ENCODE measurements at places on chromosomes 2 and 18.

DNA sequence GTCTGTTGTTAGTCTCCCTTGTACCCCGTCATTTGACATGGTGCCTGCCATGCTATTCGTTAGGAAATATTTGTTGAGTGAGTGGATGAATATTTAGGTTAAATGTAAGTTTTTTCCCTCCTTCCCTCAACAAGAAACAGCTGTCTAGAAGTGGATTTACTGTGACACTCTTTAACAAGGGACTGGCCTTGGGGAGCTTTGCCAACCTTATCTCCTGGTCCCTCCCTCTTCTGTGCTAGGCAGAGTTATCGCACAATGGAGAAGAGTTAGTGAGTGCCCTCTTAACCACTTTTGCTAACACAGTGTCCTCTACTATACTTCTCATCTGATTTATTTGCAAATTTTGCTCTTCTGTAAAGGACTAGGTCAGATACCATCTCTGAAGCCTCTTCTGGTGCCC, 61.2 kb downstream of the DIS3L2 start:
- DNase-seq, result no peak

DNA sequence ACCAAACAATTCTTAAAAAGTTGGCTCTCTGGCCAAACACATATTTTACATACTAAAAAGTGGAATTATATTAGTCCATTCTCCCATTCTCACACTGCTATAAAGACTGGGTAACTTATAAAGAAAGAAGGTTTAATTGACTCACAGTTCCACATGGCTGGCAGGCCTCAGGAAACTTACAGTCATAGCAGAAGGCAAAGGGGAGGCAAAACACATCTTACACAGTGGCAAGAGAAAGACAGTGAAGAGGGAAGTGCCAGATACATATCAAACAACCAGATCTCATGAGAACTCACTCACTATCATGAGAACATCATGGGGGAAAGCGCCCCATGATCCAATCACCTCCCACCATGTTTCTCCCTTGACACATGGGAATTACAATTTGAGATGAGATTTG, 42.6 kb downstream of the EDAR start:
- DNase-seq, result no peak

- DNase-seq, result no peak
Observed at GRCh38 chr2:241235859-241236593, 47.5 kb downstream of the ANO7 start.

DNA sequence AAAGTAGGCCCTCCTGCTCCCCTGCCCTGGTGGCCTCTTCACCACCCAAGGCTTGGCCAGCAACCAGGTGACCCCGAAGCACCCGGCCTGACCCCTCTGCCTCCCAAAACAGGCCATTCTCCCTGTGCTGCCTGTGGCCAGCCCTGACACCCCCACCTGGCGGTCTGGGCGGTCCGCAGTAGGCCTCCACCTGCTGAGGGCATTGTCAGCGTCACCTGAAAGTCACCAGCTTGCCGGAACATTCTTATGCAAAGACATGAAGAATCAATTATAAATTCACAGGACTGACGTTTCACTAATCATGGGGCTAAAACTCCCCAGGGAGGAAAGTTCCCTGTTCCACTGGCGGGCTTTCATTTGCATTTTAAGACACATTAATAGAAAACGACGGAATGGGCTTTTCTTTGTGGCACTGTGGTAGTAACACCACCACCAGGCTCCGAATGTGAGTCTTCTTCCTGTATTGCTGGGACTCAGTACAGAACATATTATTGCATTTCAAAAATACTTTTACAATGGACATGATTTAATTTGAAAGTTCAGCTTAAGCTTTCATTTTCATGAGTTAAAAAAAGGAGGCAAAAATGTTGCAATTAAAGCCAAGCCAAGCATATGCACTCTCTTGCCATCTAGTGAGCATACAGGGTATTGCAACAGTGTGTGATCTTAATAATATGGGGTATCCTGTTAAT, 57.4 kb downstream of the ADI1 start:
- DNase-seq, result peak; percentile 17

DNA sequence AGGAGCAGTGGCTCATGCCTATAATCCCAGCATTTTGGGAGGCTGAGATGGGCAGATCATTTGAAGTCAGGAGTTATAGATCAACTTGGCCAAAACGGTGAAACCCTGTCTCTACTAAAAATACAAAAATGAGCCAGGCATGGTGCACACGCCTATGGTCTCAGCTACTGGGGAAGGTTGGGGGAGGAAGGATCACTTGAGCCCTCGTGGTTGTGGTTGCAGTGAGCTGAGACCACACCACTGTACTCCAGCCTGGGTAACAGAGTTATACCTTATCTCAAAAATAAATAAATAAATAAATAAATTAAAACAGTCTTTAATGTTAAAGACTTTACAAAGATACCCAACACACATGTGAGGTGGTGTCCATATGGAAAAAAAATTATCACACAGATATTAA, 134.0 kb downstream of the C2orf74 start:
- DNase-seq, result no peak

DNA sequence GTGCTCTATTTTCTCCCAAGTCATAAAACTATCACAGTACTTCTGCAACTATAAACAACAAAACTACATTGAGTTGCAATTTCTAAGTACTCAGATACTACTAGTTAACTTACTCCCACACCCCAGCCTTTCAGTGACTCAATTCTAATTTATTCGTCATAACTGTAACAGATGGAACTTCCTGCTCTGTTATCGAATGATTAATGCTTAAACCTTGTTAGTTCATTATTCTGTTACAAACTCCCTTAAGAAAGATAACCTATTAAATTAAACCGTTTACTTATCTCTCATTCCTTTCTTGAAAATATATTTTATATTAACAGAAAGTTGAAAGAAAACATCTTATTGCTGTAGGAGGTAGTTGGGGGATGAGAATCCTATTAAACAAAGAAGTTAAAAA, 17.0 kb downstream of the TNFAIP6 start:
- no peak for DNase-seq

DNA sequence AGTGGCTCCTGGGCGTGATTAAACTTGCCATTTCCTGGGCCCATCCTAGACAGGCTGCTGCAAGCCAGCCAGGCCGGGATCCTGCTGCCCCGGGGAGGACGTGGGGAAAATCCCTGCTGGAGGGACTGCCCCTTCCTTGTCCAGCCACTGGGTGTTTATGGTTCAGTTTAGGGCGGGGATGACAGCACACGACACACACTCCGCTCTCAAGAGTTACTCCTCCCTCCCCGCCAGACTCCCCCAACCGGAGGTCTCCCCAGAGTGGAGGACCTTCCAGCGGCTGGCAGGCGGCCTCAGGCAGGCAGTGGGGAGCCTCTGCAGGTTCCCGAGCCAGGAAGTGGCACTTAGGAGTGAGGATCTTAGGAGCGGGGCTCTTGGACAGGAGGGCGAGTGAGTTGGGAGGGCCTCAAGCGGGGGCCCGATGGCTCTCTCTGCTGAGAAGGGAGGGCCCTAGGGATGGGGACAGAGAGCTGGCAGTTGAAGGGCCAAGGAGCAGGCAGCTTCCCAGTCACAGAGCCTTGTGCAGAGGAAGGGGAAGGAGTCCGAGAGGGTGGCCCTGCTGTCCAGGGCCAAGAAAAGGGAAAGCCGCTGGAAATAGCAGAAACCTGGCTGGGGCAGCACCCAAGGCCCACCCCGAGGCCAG, 5.7 kb upstream of the GPR35 start:
- DNase-seq, result no peak

GRCh38 chr2:207503234-207503633, 26.5 kb upstream of the CREB1 start:
- no peak for DNase-seq

GRCh38 chr2:78832481-78832880, 193.0 kb upstream of the REG3G start:
- no peak for DNase-seq

DNA sequence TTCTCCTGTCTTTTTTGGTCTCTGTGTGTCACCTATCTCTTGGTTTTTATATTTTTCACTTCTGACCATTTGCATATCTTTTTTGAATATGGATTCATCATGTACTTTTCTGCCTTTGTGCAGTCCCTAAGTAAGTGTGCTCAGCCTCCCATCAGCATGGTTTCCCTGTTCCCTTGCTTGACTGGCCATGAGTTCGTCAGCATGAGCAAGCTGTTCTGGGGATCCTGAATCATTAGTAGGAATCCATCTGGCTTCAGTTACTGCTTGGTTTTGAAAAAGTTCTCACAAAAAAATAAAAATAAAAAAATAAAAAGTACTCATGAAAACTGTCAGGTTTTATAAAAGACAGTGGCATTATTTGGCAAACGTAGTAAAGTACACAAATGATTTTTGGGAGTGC, 144.1 kb downstream of the NCOA1 start:
- DNase-seq, result peak; percentile 4

DNA sequence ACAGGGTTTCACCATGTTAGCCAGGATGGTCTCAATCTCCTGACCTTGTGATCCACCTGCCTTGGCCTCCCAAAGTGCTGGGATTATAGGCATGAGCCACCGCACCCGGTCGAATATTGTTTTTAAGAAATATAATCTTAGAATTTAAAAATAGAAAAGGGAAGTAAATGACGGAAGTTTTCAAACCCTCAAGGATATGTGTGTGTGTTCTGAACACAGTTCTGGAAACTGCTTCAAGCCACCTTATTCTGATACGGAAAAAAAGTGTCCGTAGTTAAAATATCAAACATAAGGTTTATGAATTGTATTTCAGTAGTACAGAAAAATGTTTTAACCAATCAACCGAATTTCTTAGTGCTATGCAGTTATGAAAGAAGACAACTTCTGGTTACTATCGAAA, 115.9 kb downstream of the UPP2 start:
- no peak for DNase-seq

GRCh38 chr2:146027156-146027555, 1507.2 kb upstream of the ZEB2 start:
- DNase-seq, result no peak

- DNase-seq, result no peak
Observed at GRCh38 chr2:30741576-30741975, 65.7 kb downstream of the CAPN13 start.

GRCh38 chr2:143726151-143726845, 597.1 kb downstream of the ARHGAP15 start:
- no peak for DNase-seq

- DNase-seq, result no peak
Observed at GRCh38 chr18:45938488-45938935, 28.6 kb downstream of the EPG5 start.

- DNase-seq, result no peak
Observed at GRCh38 chr2:192098814-192099491, 95.8 kb downstream of the TMEFF2 start.

GRCh38 chr2:199115169-199115568, 342.6 kb downstream of the SATB2 start:
- DNase-seq, result no peak

DNA sequence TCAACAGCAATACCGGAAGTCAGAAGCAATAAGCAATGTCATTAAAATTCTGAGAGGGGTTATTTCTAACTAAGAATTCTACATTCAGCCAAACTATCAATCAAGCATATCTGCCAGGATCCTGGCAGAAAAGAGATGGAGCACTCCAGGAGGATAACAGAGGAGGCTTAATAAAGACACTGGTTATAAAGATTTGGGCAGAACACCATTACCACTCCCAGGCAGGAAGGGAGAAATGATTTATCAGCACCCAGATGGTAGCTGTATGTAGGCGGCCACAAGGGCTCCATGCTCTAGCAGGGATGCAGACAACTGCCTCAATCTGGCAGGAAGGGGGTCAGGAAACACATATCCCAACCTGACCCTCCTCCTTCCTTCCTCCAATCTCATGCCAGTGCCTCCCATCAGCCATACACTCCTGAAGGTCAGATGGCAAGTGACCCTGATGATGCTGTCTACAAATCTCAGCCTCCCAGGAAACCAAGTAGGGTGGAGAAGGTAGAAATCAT, 20.5 kb upstream of the TNFAIP6 start:
- no peak for DNase-seq

DNA sequence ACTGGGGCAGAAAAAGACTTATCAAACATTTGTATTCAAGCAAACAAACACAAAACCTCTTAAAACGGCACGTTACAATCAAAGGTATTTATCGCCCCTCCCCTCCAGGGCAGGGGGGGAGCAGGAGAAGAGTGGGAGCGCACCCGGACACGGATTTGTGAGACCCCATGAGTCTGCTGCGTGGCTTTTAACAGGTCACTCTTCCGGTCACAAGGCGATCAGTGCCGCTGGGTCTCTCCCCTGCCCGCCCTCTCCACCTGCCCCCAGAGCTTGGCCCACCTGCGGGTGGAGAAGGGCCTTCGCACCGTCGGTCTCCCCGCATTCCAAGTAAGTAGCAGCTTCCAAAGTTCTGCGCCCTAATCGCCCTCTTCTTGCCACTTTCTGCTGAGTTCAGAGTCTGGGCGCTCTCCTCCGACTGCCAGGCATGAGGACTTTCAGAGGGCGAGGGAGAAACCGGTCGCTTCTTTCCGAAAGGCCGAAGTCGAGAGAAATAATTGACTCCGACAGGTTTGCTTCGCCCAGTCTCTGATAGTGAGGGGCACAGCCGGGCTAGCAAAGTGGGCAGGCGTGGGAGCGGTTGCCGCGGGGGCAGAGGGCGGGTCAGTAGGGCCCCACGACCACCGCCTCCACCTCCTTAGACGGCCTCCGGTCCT, 800 bp downstream of the RPRM start:
- DNase-seq, result no peak

DNA sequence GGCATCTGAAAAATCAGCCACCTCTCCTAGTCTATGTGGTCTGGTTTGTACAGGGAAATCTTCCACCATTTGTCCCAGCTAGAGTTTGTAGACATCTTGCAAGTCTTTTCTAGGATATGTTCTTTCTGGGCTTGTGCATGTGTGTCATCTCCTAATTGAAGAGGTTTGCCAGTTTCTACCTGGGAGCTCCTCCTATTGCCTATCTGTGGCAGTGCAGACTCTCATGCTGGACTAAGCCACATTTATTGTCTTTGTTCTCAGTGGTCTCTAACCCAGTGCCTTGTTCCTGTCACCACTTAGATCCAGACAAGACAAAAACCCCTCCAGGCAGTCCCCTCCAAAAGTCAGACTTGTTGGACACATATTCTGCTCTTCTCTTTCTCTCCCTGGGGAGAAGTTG, 72.0 kb upstream of the MRPS9 start:
- no peak for DNase-seq

DNA sequence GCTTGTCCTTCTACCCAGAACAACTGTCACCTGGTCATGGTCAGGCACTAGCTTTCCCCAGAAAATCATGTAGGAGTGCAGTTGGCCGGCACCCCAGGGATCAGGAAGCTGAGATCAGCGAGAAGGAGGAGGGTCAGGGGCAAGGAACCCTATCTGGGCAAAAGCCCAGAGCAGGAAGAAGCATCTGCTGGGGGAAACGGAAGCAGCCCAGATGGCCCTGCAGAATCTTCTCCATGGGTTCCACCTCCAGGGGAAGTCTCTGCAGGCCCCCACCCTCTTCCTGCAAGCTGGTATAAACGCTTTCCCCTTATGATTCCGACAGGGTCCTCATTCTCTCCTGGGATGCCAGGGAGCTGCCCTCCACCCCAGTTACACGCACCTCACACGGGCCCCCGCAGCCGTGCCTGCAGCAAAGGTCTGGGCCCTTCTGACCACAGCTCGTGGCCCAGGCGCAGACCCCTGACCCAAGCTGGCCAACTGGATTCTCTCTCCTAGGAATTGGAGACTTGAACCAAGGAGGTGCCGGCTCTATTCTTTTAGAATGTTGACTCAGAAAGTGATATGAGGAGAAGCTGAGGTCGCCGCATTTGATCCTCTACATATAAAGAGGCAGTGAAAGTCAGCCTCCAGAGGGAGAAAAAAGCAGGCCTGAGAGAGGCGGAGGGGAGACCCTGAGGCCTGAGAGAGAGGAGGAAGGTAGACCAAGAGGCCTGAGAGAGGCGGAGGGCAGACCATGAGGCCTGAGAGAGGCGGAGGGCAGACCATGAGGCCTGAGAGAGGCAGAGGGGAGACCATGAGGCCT, 71.0 kb downstream of the STPG4 start:
- no peak for DNase-seq
